ENCODE measurements at places on chromosomes 2 and 18.

DNA sequence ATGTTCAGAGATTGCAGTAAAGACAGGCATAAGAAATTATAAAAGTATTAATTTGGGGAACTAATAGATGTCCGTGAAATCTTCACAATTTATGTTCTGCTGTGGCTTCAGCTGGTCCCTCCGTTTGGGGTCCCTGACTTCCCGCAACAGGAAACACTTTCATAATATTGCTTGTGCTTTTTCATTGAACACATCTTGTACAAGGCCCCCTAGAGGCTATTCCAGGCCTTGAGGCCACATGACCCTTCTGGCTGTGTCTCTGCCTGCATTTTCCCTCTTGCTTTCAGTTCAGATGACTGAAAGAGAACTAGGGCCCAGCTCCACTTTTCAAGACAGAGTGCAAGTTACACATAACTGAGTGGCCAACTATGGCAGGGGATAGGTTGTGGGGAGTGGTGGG is 164.1 kb downstream of the TMEM247 start:
- DNase-seq = peak; percentile 35

- no peak for DNase-seq
These were observed 279.7 kb downstream of the KCNJ3 start for GRCh38 chr2:154978244-154978643.

DNA sequence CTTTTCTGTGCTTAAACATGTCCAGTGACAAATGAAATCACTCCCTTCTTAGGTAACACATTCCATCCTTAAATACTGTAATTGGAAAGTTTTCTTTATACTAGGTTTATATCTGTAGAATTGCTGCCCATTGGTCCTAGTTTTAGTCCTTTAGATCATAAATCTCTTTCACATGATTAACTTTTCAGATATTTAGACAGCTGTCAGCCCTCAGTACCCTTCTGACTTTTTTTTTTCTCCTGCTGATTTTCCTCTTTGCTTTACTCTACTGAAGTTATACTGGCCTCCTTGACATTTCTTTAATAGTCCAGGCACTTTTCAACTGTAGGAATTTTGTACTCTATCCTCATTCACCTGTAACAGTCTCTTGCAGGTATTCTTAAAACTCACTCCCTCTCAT is 28.9 kb downstream of the RBBP8 start:
- no peak for DNase-seq

GRCh38 chr2:12642332-12642731 is 74.4 kb upstream of the TRIB2 start:
- no peak for DNase-seq

- DNase-seq = peak; percentile 54
These were observed 19.3 kb upstream of the LOXHD1 start for GRCh38 chr18:46676182-46676835.

DNA sequence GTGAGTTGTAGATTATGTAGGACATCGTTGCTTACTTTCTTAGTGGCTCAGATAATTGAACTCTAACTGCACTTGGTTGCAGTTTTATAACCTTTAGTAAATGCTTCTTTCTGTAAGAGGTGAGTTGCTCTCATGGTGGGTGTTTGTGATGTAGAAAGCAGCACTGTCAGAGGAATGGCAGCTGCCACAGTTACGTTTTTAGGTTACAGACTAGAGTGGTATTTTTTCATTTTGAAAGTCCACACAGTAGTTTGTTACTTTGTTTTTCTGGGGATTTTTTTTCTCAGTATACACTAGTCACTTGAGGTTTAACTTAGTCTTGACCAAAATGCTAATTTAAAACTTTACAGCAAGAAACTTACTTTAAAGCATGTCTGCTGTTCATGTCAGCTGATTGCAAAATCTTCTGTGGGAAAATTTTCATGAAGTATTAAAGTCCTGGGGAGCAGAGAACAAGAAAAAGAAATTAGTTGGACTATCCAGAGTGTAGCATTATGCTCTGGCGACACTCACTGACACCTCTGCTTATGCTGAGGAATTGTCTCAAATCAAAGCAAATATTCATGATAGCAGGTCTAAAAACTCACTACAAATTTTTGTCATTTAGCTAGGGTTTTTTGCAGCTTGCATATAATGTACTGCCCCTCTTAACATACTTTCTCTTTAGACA is 14.8 kb downstream of the AFTPH start:
- peak; percentile 42 for DNase-seq

DNA sequence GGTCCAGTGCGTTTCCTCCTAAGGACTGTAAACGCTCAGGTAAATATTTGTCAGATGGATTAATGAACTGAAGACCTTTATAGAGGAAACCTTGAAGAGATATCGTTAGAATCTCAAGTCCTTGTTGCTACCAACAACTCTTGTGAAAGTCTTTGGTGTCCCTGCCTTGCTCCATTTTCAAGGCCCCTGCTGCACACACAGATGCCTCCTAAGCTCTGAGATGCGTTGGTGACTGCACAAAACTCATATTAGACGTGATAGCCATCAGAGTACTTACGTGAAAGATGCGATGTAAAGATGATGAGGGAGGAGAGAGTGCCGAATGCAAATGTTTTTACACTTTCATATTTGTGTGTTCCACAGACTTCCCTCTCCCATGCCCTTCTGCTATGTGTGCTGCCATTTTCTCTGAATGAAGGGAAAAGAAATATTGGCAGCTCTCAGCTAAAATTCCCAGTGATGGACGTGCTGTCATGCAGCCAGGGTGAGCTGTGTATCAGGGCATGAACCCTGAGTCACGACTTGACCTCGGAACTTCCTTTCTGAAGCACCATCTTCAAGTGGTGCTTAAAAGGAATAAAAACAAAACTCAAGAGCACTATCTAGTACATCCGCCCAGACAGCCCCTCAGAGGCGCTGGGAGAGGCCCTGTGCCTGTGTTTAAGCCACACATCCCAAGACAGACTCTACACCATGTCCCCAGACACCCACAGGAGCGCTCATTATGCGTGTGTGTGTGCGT is 117.4 kb downstream of the FAM210A start:
- DNase-seq = no peak

DNA sequence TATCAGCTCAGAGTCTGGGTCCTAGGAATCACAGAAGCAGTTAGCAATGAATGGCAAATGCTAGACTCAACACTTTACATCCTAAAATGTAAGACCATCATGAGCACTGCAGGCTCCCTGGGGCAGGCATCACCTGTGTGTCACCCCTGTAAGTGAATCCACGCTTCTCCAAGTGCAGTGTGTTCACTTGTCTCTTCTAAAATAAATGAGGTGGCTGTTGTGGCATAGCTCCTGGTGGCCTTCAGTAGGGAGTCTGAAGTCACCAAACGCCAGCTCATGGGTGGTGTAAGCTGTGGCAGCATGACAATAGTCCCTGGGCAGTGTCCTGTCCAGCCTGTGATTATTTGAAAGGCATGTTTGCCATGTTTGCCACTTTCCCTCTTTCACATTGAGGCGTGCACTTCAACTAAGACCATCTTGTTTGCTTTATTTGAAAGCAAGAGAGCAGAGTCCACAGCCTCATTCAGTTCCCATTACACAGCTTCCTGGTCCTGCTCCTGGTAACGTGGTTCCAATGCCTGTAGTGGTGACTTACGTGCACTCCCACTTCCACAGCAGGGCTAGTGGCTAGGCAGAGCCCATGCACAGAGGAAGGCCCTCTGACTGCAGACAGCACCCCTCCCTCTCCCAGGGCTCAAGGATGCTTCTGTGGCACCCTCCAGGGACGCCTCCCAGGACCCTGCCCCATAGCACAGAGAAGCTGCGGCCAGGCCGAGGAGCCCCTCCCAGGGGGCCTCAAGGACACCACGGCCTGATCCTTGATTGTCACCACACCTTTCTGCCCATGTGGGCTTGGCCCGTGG is 24.3 kb downstream of the COA5 start:
- DNase-seq = no peak

DNA sequence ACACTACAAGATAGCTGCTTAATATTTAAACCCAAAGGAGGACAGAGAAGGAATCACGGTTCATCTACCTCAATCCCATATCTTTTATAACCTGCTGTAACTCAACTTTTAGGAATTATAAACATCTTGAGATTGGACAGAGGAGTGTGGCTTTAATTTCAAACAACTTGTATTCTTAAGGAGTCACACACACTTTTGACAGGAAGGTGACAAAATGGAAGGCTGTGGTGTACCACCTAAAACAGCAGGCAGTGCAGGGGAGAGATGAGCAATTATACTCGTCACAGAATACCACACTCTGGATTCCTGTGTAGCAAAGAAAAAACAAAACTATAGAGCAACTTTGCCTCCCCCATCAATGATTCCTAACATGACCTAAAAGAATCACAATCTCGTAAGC is 194.8 kb downstream of the ZEB2 start:
- no peak for DNase-seq

DNA sequence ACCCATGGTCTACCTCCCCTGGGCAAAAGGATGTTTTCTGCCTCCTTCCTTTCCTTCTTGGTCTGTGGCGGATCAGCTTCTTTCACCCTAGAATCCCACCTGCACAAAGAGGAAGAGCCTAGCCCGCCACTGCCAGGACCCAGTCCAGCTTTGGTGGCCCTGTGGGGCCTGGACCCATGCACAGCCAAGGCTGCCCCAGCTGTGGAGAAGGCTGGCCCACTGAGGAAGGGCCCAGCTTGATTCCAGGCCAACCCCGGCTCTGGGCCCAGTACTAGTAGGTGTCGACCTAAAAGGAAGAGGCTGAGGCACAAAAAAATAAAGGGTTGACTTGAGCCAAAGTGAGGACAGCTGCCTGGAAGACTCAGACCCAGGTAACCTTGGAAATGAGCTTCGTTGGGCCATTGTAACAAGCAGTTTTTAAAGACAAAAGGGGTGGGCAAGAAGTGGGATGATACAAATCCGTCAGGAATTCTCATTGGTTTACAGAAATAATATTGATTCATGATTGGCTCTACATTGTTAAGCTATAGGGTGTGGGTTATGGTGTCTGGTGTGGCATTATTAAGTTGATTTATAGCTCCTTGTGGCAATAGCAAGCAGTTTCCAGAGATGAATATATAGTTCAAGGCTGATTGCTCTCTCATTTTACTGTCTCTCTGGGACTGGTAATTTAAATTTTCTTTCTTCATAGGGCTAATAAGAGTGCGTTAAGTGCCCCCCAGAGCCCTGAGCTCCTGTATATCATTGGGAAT is 29.8 kb upstream of the MAL start:
- no peak for DNase-seq

DNA sequence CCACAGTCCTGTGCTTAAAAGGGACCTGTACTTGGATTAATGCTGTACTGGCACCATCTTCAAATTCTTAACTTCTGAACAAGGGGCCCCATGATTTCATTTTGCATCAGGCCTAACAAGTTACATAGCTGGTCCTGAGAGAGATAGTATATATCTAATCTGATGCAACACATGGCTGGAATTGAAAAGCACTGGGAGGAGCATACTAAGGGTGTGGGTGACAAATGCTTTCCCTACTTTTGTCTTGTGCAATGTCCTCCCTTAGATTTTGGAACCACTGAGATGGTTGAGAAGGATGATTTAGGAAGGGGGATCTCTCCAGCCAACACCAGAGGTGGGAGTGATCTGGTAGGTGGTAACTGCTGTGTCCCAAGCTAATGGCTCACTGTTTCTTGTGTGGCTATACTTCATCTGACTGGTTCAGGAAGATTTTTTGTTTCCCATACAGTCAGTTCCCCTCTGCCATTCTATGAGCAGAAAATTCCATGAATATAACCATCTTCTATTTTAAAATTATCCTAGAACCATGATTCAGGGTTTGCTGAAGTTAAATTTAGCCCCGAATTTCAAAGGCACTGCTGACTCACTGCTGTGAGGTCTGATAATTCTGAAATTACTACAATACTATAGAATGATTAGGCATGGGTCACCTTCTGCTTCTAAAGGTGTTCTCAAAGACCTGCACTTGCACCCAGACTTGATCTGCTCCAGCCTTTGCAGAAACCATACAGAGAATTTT is 108.3 kb upstream of the NCKAP5 start:
- peak; percentile 17 for DNase-seq

- peak; percentile 98 for DNase-seq
These were observed 169.4 kb downstream of the NEDD4L start for GRCh38 chr18:58213440-58213839.

DNA sequence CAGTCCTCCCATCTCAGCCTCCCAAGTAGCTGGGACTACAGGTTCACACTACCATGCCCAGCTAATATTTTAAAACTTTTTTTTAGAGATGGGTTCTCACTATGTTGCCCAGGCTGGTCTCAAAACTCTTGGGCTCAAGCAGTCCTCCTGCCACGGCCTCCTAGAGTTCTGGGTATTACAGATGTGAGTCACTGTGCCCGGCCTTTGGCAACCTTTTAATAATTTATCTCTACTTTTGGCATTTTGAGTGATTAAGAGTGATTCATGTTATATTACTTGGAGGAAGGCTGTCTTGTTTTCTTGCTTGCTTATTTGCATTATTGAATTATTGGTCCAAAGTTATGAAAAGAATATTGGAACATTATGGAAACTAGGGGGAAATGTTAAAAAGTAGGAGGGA is 24.3 kb downstream of the NCOA1 start:
- DNase-seq = peak; percentile 43

DNA sequence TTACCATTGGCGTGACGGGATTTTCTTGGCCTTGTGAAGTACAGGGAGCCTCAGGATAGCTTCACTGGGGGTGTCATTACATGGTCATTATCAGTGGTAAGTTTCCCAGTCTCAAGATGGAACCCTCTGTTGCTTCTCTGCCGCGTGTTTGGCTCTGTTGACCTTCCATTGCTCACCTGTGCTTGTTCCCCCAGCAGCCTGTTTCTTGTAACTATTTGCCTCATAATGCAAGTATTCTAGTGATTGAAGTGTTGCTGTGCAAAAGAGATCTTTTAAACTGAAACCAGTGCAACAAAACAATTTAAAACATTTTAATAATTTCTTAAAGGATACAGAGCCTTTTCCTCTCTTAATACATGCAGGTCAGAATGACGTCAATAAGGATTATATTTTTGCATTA is 24.6 kb downstream of the PRKCE start:
- DNase-seq = no peak

DNA sequence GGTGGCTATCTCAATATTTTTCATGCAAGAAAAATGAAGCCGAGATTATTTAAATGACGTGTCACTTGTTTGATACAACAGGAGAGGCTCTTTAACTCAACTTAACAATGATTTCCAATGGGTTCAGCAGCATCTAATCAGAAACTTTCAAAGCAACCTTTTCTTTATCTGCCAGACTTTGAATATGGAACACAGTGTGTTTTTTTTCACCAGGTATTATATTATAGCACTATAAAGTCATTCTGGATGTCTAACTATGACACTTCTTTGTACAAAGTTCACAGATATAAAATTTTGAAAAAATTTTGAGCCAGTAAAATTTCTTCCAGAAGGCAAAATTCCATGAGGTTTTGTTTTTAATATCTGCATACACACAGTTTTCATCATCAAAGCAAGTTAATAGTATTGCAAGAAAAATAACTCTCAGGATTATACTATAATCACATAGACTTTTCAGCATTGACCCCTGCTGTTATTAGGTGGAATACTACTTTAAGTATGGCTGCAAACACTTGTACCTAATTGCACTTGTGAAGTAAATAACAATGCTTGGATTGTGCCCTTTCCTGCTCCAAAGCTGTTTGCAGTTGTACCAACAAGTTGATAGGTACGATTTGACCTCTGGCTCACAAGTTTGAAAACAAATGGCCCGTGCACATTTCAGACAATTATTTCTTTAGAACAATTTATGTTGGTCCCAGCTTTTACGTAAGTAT is 44.0 kb upstream of the DSG1 start:
- no peak for DNase-seq

Measured in ELR (cell line).